Thymus (tissue), 14 donors: ENCODE measurements at places on chromosomes 1 and 21.

GRCh38 chr1:36217670-36218069 is 6.6 kb upstream of the THRAP3 start:
- H3K27ac ChIP-seq: no peak overlapping the region
- no peak overlapping the region for H3K4me3 ChIP-seq
- DNase-seq: no peak
- H3K36me3 ChIP-seq: no peaks in the 10 kb centered on the region
- H3K27me3 ChIP-seq: no peaks in the 10 kb centered on the region

- H3K27me3 ChIP-seq: no peaks in the 10 kb centered on the region
- no peak for DNase-seq
- no peak overlapping the region for H3K27ac ChIP-seq
- no peaks in the 10 kb centered on the region for H3K36me3 ChIP-seq
- H3K4me3 ChIP-seq: no peak overlapping the region
Measured at GRCh38 chr21:41141031-41141457, 26.9 kb upstream of the BACE2 start.

DNA sequence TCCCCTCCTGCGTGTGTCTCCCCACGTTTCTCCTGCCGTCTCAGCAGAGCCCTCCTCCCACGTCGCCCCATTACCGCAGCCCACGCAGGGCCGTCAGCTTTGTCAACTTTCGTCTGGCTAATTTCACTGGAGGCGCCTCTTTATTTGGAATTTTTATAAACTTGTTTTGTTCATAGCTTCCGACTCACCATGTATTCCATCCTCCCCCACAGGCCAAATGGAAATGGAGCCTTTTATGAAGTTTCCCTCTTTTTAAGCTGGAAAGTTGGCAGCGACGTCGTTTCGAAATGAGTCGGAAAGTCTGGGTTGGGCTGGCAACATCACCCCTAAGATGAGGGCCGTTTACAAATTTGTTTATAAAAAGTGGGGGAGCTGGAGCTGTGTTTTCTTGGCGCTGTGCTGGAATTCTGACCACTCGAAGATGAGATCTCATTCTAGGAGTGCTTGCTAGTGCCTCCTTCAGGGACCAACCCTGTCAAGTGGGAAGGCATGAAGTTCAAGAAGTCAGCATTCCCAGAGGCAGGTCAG is 23.7 kb upstream of the SLC45A1 start:
- H3K4me3 ChIP-seq: no peak overlapping the region
- no peaks in the 10 kb centered on the region for H3K27me3 ChIP-seq
- H3K27ac ChIP-seq: no peak overlapping the region
- no peaks in the 10 kb centered on the region for H3K36me3 ChIP-seq
- H3K4me1 ChIP-seq: no peaks in the 10 kb centered on the region

- H3K27ac ChIP-seq: no peak overlapping the region
Measured at GRCh38 chr1:30195424-30196134, 527.8 kb downstream of the MATN1 start.

- H3K27me3 ChIP-seq: no peaks in the 10 kb centered on the region
- no peaks in the 10 kb centered on the region for H3K4me1 ChIP-seq
- H3K4me3 ChIP-seq: no peak overlapping the region
- no peaks in the 10 kb centered on the region for H3K36me3 ChIP-seq
- DNase-seq: no peak
- H3K27ac ChIP-seq: no peak overlapping the region
Measured at GRCh38 chr1:166119471-166119965, 47.3 kb downstream of the FAM78B start.

- no peaks in the 10 kb centered on the region for H3K27me3 ChIP-seq
- peaks cover 6% of the 10 kb centered on the region for H3K36me3 ChIP-seq
- DNase-seq: no peak
Measured at GRCh38 chr1:230158415-230159291, 91.6 kb downstream of the GALNT2 start.

- H3K4me3 ChIP-seq: no peak overlapping the region
- H3K27ac ChIP-seq: no peak overlapping the region
- peaks cover 5% of the 10 kb centered on the region for H3K4me1 ChIP-seq
- no peak for DNase-seq
- H3K27me3 ChIP-seq: peaks cover 22% of the 10 kb centered on the region
Measured at GRCh38 chr1:236122176-236122575, 20.2 kb upstream of the GPR137B start.

GRCh38 chr1:222068937-222069336 is 327.0 kb upstream of the DUSP10 start:
- H3K27ac ChIP-seq: no peak overlapping the region
- H3K36me3 ChIP-seq: no peaks in the 10 kb centered on the region
- H3K27me3 ChIP-seq: no peaks in the 10 kb centered on the region
- H3K4me1 ChIP-seq: no peaks in the 10 kb centered on the region

DNA sequence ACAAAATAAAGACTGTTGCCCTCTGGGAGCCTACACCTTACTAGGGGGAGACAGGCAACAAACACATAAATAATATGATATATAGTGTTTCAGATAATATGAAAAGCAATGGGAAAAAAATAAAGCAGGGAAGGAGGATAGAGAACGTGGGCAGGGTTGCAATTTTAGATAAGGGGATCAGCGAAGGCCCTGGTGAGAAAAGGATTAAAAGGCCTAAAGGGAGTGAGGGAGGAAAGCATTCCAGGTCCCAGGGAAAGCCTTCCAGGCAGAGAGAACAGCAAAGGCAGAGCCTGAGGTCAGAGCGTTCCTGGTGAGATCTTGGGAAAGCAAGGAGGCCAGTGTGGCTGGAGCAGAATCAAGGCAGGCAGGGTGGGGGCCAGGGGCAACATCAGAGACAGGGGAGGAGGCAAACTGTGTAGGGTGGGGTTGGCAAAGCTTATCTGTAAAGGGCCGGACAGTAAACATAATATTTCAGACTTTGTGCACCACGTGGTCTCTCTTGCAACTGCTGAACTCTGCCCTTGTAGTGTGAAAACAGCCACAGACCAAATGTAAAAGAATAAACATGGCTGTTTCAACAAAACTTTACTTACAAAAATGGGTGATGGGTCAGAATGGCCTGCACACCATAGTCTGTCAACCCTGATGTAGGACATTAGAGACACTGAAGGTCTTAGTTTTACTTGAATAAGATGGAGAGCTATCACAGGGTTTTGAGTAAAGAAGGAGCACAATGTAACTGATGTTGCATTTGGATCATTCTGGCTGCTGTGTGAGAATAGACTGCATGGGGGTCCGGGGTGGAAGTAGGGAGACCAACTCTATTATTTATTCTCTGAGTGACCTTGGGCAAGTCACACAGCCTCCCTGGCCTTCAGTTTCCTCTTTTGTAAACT is 13.3 kb upstream of the CPT2 start:
- no peak overlapping the region for H3K4me3 ChIP-seq
- H3K27me3 ChIP-seq: no peaks in the 10 kb centered on the region
- DNase-seq: no peak
- H3K27ac ChIP-seq: no peak overlapping the region
- no peaks in the 10 kb centered on the region for H3K36me3 ChIP-seq
- no peaks in the 10 kb centered on the region for H3K4me1 ChIP-seq

GRCh38 chr1:12251442-12251841 is 21.6 kb downstream of the VPS13D start:
- H3K36me3 ChIP-seq: peaks cover 33% of the 10 kb centered on the region
- no peak overlapping the region for H3K4me3 ChIP-seq
- no peaks in the 10 kb centered on the region for H3K27me3 ChIP-seq
- no peak overlapping the region for H3K27ac ChIP-seq
- no peaks in the 10 kb centered on the region for H3K4me1 ChIP-seq

DNA sequence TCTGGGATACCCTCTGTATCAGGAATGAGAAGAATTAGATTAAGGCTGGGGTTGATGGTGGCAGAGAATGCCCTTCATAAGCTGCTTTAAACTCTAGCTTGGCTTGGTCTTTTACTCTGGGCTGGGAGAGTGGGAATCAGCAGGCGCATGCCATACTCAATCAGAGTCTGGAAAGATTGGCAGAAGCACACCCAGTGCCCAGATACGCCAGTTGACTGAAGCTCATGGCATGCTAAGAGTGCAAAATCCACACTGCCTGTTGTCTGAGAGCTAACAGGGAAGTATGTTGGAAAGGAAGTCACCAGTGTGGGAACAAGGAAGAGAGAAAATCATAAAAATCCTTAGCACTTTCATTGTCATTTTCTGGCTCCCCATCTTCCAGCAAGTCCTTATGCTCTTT is 53.0 kb downstream of the HMCN1 start:
- DNase-seq: no peak
- H3K36me3 ChIP-seq: no peaks in the 10 kb centered on the region
- H3K27ac ChIP-seq: no peak overlapping the region

DNA sequence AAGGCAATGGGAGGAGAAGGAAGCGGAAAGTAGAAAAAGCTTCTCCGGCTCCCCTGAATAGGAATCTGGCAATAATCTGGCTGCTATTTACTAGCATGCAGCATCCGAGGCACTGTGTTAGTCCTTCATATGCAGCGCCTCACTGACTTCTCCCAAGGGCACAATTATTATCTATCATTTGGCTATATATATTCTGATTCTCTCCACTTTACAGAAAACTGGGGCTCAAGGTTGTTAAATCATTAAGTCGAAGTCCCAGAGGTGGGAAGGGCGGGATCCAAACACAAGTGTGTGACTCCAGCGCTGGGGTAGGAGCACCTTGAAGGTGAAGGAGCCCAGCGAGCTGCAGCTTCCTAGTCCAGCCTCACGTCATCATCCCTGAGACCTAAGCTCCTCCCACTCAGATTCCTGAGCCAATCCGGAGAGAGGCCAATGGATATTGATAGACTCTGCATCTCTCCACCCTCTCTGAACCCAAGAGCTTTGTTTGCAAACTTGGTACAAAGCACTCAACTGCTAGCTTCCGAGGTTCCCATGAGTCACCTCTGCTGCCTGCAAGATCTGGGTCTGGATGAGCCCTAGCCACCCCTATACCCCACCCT is 16.6 kb upstream of the EYA3 start:
- no peaks in the 10 kb centered on the region for H3K27me3 ChIP-seq
- no peak for DNase-seq
- H3K36me3 ChIP-seq: no peaks in the 10 kb centered on the region
- no peaks in the 10 kb centered on the region for H3K4me1 ChIP-seq

DNA sequence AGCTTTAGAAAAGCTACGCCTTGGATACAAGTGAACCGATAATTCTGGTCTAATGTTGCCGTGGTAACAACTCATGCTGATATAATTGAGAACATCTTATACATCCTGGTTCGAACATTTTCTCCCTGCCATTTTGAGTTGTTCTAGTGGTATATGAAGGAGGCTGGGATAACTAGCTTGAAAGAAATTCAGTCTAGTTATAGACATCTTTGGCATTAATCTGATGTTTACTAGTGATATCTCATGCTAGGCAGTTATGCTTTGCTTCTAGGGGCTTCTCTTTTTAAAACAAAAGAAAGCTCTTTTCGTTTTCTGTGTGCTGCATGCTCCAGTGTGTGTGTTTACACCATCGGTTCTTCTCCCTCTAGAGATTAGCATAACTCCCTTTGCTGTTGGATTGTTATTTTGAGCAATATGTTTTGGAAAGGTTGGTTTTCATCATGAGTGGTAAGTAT is 20.5 kb downstream of the PRKACB start:
- peak overlapping the region; percentile 21 for H3K27ac ChIP-seq
- no peaks in the 10 kb centered on the region for H3K27me3 ChIP-seq
- H3K4me1 ChIP-seq: no peaks in the 10 kb centered on the region
- H3K36me3 ChIP-seq: no peaks in the 10 kb centered on the region

GRCh38 chr1:47201179-47201578 is 11.3 kb upstream of the PDZK1IP1 start:
- no peaks in the 10 kb centered on the region for H3K36me3 ChIP-seq

- H3K4me1 ChIP-seq: no peaks in the 10 kb centered on the region
- no peaks in the 10 kb centered on the region for H3K36me3 ChIP-seq
- H3K27ac ChIP-seq: no peak overlapping the region
- H3K4me3 ChIP-seq: no peak overlapping the region
- DNase-seq: no peak
Measured at GRCh38 chr1:31696242-31696641, 7.6 kb downstream of the COL16A1 start.

DNA sequence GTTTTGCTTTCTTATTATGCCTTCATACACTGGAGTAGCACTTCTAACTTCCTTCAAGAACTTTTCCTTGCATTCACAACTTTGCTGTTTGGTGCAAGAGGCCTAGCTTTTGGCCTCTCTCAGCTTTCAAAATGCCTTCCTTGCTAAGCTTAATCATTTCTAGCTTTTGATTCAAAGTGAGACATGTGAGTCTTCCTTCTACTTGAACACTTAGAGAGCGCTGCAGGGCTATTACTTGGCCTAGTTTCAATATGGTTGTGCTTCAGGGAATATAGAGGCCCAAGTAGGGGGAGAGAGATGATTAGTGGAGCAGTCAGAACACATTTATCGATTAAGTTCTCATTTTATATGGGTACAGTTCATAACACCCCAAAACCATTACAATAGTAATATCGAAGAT is 12.4 kb downstream of the ANGEL2 start:
- no peak overlapping the region for H3K4me3 ChIP-seq
- H3K27me3 ChIP-seq: no peaks in the 10 kb centered on the region
- no peak for DNase-seq
- no peaks in the 10 kb centered on the region for H3K4me1 ChIP-seq
- peaks cover 21% of the 10 kb centered on the region for H3K36me3 ChIP-seq

GRCh38 chr1:111934106-111934852 is 55.2 kb downstream of the KCND3 start:
- no peaks in the 10 kb centered on the region for H3K4me1 ChIP-seq
- DNase-seq: no peak
- H3K4me3 ChIP-seq: no peak overlapping the region
- no peaks in the 10 kb centered on the region for H3K36me3 ChIP-seq
- H3K27ac ChIP-seq: no peak overlapping the region

GRCh38 chr1:23718482-23718881 is 24.8 kb upstream of the ELOA start:
- no peaks in the 10 kb centered on the region for H3K27me3 ChIP-seq
- no peaks in the 10 kb centered on the region for H3K36me3 ChIP-seq
- no peaks in the 10 kb centered on the region for H3K4me1 ChIP-seq
- DNase-seq: no peak
- no peak overlapping the region for H3K27ac ChIP-seq
- no peak overlapping the region for H3K4me3 ChIP-seq

DNA sequence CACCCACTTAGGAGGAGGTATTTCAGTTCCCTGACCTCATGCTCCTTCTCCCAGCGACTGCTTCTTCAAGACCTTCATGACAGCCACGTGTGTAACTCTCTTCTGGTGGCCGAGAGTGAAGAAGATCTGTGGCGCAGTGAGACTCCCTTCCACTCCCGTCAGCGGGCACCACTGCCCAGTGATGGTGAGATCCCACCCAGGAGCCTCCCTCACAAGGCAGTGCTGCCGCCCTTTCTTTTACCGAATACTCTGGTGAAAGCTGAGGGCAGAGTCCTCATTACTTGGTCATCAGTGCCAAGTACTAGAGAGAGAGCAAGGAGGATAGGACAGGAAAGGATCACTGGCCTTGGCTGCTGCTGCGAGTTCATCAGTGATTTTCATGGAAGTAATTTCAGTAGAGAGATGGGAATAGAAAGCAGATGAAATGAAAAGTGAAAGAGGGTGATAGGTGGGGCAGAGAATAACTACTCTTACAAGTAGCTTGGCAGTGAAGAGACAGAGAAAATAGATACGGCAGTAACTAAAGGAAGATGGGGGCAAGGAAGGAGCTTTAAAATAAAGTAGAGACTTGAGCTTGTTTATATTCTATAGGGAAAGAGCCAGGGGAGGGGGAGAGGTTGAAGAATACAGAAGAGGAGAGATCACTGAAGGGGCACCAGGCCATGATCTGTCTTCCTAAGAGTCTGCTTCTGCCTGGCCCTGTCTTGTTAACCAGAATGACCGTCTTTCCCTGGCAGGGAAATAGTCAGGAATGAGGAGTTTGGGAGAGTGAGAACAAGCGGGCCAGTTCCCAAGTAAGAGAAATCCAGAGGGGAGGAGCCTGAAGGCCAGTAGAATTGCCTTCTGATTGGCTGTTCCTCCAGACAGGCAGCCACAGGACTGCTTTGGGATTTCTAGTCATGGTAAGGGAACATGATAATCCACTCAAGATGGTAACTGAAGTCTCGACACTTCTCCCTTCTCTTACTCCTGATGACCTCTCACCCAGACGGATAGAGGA is 18.3 kb downstream of the HYI start:
- H3K4me3 ChIP-seq: no peak overlapping the region
- no peaks in the 10 kb centered on the region for H3K27me3 ChIP-seq
- no peak overlapping the region for H3K27ac ChIP-seq
- peaks cover 81% of the 10 kb centered on the region for H3K36me3 ChIP-seq
- DNase-seq: no peak
